NCI-H345 (cell line): ENCODE measurements at places on chromosomes 16 and 17.

DNA sequence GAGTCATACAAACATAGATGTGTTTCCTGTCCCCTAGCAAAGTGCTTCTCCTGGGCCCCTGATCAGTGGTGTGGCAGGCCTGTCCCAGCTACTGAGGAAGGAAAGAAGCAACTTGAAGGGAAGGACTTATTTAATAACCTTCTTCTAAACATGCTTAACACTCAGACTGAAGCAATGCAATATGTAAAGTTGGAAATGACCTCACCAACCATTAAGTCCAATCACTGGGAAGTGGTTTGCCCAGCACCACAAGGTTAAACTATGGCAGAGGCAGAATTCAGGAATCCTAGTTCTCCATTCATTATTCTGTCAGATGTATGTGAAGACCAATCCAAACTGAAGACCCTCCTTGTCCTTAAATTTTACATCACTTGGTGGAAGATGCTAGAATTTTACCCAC is 39.1 kb downstream of the CENPV start:
- DNase-seq: no peak

GRCh38 chr17:81009136-81009535 is 17.5 kb downstream of the CHMP6 start:
- no peak for DNase-seq

DNA sequence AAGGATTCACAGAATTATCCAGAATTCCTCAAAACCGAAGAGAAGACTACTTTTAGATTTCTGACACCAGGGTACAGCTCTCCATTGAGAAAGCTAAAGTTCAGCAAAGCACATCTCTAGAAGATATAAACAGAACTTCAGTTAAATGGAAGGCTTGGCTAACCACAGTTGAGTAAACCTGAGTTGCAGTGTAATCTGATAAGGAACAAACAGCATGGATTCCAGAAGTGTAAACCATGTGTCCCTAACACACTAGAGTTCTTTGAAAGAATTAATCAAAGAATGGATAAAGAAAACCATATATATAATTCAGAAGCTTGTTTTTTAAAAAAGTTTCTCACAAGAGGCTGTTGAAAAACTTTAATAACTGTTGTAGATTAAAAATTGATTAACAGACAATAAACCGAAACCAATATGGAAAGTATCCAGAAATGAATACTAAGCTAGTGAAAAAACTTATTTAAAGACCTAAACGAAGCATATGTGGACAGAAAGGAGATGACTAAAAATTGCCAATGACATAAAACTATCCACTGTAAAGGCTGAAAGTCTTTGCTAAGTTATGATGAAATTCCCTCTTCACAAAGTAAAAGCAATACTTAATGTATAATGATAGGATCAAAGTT is 4.3 kb downstream of the RNF43 start:
- no peak for DNase-seq

DNA sequence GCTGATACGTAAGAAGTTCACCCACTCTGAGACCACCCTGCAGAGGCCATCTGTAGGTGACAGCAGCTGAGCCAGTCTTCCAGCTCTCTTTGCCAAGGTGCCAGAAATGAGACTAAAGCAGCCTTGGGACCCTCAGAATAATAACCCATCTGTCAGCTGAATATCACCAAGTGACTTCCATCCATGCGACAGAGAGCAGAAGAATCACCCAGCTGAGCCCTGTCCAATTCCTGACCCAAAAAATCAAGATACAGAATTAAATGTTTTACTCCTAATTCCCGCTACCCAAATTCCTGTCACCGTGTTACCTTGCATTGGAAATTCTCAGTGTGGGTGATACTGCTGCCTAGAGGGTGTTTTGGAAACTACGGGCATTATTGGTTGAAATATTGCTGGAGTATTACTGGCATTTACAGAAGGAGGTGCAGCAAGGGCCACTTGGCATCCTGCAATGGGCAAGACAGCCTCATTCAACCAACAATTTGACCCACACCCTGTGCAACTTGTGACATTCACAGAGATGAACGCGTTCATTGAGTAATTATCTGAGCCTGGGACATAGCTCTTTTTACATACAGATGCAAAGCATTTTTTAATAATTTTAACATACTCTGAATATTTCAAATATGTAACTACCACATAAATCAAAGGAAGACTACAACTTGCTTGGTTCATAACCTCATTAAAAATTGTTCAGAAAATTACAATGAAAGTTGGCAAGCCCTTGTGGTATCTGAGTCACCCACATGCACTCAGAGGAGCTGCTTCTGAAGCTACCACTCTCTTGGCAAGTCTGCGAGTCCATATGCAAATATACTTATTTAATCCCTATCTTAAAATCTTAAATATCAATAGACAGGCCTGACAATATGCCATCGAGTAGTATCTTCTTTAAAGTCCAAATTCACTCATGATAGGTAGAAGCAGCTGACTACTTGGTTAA is 126.6 kb downstream of the C16orf95 start:
- no peak for DNase-seq
